Tibial nerve (tissue), 4 donors: ENCODE measurements at places on chromosomes 2 and 18. TPM values are rescaled to one million over a fixed set of nuclear protein-coding genes. Genes with fewer than 3 reads are reported as not detected.

- DNase-seq, result no peak
These were observed 583.2 kb upstream of the ID2 start for GRCh38 chr2:8098476-8099266.

DNA sequence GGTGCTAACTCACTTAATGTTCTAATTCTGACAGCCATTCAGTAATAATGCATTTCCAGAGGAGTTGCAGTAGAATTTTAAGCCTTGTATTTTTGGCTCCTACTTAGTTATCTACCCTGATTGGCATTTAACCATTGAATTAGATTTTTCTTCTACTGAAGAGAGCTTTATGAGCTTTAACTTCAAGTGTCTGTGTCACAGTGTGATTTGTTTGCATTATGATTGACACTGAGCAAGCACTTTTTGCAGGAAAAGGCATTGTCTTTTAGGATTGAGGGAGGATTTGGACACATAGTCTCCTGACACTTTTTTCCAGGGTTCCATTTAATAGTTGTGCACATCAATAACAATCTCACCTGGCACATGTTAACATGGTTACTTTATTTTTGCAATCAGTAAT lies 26.7 kb downstream of the LYPD6 start:
- no peak for DNase-seq

DNA sequence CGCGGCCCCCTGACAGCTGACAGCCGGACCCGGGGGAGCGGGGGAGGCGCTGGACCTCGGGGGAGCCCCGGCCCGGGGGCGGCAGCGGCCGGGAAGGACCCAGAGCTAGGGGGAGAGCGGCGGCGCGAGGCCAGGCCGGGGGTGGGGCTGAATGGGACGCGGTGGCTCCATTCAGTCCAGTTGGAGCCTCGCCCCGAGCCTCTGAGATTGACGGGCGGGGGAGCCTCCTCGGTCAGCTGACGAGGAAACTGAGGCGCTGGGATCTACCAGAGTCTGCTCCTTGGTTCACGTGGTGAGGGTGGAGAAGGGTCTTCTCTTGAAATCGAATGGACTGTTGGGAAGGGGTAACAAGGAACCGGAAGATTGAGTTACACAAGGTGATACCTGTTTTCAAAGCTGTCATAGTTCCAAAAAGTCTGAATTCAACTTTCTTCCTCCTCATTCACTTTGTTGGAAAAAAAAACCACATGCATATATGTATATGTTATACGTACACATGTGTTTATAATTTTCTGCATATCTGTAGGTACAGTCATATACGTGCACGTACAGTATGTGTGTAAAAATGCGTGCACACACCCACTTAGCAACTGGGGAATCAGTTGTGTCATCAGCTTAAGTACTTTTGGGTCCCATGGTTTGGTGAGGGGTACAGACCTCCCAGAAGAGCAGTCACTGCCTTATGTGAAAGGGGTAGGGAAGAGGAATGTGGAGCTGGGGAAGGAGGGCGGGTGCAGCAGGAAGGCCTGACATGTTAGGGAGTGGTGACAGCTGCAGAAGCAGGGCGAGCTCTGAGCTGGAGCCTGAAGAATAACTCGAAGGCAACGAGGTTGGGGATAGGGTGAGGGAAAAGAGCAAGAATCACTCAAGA lies 628 bp downstream of the PPP1R7 start:
- DNase-seq, result no peak

DNA sequence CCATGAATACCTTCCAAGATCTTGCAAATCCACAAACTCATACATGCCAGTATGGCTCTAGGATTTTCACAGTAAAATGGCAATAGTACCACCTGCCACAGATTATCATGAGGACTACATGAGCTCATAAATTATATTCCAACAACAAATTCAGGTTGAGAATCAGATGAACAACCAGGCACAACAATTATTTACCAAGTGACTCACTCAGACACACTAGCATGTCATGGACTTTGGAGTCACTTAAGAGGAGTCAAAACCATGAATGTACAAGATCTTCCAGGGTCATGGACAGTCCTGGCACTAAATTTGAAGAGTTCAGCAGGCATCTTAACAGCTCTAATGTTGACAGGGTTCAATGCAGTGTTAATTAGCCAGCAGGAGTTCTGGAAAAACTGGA lies 34.4 kb upstream of the BZW1 start:
- no peak for DNase-seq

DNA sequence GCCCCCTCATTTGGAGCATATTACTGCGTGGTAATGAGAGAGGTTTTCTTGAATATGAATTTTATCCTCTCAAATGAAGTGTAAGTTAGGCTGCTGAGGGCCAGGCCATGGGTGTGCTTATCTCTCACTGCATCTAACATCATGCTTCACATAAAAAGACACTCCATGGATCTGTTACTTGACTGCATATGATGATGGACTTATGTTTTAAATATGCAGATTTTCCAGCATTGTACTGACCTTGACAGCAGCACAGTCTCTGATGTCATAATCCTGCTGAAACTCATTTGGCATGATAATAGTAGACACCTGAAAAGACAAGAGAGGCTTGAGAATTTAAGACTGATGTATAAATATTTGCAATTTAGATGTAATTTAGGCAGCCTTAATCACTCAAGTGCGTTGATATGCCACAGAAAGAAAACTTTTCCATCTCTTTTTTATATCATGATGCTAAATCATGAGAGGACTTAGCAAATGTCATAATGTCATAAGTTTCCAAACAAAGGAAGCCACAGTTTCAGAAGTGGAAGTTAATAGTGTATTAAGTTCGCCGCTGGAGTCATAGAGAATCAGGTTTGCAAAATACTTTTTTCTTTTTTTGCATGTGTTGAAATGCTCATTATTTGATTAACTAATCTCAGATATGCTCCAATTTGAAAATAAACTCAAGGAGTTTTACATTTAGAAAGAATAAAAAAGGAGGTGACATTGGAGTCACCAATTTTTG lies 62.7 kb upstream of the CD302 start:
- DNase-seq, result no peak

- no peak for DNase-seq
These were observed 2.0 kb downstream of the CDH7 start for GRCh38 chr18:65752625-65753325.

- no peak for DNase-seq
These were observed 76.7 kb downstream of the MRPS9 start for GRCh38 chr2:105114551-105114950.

DNA sequence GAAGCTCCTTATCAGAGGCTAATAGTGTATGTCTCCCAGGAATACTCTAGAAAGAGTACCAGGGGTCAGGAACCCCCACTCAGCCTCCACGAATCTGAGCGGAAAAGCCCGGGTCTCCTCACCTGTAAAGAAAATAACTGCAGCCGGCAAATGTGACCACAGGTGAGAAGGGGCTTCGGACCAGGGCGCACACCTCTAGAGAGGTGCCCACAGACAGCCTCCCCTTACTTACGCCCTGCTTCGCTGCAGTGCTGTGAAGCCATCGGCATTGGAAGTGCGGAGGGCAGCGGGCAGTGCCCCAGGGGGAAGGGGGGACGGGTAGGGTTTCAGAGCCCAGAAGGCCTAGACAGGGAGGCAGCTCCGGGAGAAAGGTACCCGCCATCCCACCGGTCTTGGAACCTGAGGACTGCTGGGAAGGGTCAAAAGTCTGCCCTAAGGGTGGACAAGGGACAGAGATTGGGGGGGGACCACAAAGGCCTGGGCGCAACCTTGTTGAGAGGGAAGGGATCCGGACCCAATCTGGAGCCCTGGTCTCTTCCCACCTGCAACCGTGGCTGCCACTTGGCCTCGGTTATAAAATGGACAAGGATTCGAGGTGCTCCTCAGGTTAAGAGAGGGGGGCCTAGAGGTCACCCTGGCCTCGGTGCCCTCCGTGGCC lies 642 bp upstream of the STEAP3 start:
- no peak for DNase-seq

DNA sequence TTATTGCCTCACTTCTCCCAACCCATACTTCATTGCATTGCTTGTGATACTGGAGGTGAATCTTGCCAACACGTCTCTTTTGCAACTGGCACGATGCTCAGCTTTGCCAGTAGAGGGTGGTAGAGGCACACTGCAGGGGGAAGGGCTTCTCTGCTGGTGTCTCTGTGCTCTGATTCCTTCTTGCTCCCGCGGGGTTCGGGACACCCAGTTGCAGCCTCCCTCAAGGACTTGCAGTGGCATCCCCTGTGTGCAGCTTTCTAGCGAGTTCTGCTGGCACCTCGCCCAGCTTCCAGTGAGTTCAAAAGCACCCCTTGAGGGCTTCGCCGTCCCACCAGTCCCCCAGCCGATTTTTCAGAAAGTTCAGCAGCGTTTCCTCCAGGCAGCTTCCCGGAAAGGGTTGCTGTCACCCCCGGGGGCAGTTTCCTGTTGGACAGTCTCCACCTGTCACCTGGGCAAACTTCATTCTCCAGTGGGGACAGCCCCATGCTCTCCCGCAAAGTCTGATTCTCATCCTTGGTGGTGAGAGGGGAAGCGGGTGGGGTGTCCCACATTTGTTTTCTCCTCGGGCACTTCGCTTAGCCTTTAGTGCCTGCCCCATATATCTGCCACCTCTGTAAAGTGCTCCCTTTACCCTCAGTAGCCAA lies 35.4 kb upstream of the EN1 start:
- DNase-seq, result no peak

DNA sequence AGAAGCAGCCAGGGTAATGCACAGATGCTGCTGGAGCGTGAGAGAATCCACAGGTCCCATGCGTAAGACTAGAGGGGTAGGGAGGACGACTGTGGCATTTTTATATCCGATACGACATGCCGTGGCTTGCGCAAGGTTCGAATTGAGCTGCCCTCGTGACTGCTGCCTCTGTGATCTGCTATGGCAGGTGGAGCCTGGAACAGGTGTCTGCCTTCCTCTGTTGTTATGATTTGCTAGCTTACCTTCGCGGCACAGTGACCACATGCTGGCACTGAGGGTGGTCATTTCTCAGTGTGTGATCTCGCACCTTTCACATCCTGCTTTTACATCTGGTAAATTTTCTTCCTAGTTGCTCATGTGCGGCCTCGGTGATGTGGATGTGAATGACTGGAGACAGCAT lies 240.2 kb downstream of the ALPK2 start:
- DNase-seq, result no peak

- no peak for DNase-seq
These were observed 40.6 kb downstream of the ZRANB3 start for GRCh38 chr2:135490376-135490775.

GRCh38 chr2:163573652-163574051 lies 162.2 kb downstream of the FIGN start:
- DNase-seq, result no peak

- no peak for DNase-seq
These were observed 26.8 kb downstream of the ATP8B1 start for GRCh38 chr18:57776354-57776753.

DNA sequence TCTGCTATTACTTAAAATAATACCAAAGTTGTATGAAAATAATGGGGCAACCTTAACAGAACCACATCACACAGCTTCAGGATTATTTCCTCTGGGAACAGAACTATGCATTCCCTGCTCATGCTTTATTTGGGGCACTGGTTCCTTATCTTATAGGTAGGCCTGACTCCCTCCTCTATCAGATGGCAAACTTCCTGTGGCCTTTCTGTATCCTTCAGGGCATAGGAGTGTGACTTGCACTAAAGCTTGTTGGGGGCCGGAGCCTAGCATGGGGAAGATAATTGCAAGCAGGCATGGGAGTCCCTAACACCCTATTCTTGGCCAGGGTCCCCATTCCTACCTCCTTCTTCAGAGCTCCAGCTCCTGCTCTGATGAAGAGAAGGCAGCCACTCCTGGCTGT lies 167.2 kb upstream of the SERTAD2 start:
- no peak for DNase-seq

DNA sequence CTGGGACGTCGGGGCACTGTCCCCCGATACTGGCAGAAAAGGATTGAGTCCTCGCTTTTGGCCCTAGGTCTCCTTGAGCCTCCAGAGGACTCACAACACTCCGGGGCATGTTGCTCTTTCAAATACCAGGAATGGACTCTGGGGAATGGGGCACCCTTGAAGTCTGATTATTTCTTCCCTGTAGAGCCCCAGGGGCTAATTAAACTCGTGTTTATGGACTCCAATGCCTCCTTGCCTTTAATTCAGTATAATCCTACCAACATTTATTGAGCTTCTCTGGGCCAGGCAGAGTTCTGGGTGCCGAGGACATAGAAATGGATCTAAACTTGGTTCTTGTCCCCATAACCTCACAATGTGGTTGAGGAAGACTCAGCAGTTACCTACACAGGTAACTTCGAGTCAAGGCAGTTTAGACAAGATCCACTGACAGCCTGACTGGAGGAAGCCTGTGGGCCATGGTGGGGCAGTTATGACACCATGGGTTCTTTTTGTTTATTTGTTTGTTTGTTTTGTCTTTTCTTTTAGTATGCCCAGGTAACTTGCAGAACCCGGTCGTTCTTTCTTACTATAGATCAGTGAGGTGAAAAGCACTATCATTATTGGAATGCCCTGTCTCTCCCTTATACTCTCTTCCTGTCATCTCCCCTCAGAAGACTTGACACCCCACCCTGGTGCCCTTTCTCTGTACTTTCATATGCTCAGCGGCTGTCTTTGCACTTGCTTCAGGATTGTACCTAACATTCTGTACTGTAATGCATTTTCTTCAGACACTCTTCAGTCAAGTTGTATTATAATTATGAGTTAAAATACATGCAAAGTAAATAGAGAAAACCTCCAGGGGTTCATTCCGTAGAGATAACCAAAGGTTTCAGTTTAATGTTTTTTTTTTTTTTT lies 3.2 kb downstream of the CFLAR start:
- DNase-seq, result no peak

DNA sequence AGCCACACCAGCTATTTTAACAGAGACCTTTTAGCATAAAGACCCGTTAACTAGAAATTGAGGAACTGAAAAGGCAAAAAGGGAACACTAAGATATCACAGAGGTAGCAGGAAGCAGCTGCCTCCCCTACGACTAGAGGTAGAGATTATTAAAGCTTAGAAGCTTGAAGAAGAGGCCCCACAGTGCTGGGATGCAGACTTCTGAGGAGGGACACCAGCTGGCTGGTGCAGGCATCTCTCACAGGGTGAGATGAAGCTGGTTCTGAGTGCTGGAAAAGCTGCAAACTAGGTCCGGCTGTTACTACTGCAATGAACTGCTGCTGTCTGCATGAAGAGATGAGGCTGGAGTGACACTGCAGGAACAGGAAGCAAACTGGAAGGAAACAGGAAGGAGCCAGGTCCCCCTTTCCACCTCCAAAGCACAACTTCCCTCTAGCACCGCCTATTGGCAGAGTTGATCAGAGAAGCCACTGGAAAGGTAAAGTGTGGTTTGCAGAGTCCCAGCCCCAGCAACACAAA lies 61.2 kb upstream of the MRPS9 start:
- no peak for DNase-seq

RAMP1 gene
- 69.5 TPM for total RNA-seq

SPC25 gene
- not detected for total RNA-seq

PSMA8 gene
- not detected for total RNA-seq

CXCR2 gene
- not detected for total RNA-seq

COLEC11 gene
- total RNA-seq, result not detected

TNS1 gene
- total RNA-seq, result 588 TPM

RNU2-63P gene
- total RNA-seq, result not detected

GLI2 gene
- total RNA-seq, result 7.5 TPM

CYRIA gene
- total RNA-seq, result 5.7 TPM

FECH gene
- 29.0 TPM for total RNA-seq

CRYGC gene
- total RNA-seq, result not detected

MYO5B gene
- 13.0 TPM for total RNA-seq
